ENCODE measurements at places on chromosomes 7 and 10.

DNA sequence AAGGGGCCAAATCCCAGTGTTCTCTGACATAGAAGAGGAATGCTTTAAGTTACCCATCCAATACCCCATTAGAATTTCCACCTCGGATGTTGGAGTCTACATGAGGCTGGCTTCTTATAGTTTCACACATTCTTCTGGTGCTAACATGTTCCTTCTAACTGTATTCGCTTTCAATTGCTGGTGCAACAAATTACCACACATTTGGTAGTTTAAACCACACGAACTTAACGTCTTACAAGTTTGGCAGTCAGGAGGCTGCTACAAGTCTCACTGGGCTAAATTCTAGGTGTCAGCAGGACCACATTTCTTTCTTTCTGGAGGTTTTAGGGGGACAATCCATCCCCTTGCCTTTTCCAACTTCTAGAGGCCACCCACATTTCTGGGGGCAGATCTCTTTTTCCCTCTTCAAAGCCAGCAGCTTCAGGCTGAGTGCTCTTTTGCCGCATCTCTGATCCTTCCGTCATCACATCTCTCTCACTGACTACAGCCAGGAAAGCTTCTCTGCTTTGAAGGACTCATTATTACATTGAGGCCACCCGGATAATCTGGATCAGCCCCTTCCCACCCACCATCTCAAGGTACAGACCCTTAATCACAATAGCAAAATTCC is 5.1 kb upstream of the MACC1 start:
- DNase-seq, result no peak

GRCh38 chr7:128890306-128891109 is 20.0 kb downstream of the KCP start:
- DNase-seq, result no peak

DNA sequence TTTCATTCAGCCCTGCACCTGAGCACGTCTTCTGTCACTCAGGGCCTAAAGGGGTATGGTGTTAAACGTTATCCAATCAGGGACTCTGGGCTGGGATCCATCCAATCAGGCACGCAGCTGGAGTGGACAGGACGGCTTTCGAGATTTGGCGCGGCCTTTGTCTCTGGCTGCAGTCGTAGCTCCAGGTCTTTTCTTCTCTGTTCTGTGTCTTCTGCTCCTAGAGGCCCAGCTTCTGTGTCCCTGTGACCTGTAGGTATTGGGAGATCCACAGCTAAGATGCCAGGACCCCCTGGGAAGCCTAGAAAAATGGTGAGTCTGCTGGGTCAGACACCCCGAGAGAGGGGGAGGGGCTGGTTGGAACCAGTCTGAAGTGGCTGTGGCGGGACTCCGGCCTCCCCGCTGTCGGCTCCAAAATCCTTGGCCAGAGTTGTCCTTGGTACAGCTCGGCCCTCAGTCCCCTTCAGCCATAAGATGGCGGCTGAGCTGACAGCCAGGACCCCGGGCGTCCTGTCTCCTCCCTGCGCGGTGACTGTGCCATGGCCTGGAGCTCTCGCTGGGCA is 11.7 kb upstream of the ZNF680 start:
- DNase-seq, result no peak

- DNase-seq, result no peak
These were observed 8.9 kb upstream of the GRK5 start for GRCh38 chr10:119198438-119198837.

DNA sequence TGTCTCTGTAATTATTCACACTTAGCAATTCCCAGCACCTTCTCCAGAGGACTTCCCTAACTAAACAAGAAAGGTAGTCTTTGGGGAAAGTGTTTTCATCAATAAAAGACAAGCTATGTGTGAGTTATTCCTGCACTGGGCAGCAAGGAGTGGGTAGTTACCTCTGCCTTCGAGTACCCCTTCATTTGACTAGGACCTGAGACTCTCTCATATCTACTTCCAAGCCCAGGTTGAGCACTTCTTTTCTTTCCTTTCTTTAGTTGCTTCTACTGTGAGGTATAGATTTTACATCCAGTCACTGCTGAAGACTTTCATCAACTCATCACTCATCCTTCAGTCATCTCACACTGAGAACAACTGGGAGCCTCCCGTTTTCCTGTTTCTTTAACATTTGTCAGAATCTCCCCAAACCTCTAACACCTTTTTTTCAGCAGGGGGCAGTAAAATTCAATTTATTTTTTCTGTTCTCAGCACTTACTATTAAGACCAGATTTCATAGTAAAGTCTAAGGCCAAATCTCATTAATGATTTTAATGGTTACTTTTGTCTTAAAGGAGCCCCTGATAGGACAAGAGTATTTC is 80.1 kb upstream of the PRSS1 start:
- DNase-seq, result no peak

GRCh38 chr10:130430852-130431704 is 294.9 kb downstream of the GLRX3 start:
- no peak for DNase-seq

DNA sequence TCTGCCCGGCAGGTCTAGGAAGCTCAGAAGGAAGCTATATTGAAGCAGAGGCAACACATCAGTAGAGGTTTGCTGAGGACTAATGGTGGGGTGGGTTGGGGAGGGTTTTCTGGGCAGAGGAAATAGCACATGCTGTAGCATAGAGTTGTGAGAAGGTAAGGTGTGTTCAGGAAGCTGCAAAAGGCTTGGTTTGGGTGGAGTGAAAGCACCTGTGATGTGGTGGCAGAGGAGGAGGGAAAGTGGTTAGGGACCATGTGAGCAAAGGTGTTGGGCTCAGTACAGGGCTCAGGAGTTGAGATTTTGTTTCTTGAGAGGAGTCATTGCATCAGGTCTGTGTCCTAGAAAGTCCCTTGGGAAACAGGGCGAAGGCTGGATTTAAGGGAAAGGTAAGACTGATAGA is 294.6 kb downstream of the SORCS3 start:
- DNase-seq, result no peak

GRCh38 chr10:72330069-72330426 is 24.7 kb downstream of the DNAJB12 start:
- no peak for DNase-seq

DNA sequence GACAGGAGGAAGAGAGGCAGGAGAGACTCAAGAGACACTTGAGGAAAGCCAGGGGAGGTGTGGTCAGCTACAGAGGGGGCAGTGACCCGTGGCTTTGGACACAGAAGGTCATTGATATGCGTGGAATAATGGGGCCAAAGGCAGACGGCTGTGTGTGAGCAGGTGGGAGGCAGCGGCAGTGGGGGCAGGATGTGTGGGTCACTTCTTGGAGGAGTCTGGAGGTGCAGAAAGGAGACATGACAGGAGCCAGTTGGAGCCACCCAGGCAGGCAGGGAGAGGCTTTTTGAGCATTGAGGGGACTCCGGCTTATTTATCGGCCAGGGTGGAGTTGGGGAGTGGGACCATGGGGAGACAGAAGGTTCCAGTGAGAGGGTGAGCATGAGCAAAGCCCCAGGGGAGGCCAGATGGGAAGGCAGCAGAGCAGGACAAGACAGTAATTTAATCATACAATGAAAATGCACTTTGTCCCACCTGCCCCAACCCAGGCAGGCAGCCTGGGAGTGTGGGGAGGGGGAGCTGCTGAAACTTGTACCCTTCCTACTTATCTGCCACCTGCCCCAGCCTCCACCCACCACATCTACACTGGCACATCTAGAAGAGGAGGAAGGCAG is 5.0 kb downstream of the LDB3 start:
- DNase-seq, result no peak

- no peak for DNase-seq
These were observed 7.6 kb upstream of the SUPV3L1 start for GRCh38 chr10:69172241-69172982.

GRCh38 chr10:104336821-104337467 is 1.3 kb downstream of the ITPRIP start:
- DNase-seq, result no peak

DNA sequence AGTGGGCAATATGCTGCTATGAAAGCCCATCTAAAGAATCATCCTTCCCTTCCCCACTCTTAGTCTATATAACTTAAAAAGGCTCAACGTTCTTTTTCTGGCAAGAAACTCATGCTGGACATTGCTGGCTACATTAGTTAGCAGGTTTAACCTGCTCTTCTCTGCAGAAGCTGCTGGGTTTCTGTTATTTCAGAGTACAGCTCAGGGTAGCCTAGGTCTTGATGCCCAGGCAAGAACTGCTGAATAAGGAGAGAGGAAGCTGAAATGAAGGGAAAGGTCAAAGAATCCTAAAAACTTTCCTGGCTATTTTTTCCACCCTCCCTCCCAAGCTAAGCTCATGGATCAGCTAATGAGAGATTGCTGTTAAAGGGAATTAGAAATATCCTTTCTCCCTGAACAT is 79.4 kb downstream of the ANKIB1 start:
- DNase-seq, result no peak

DNA sequence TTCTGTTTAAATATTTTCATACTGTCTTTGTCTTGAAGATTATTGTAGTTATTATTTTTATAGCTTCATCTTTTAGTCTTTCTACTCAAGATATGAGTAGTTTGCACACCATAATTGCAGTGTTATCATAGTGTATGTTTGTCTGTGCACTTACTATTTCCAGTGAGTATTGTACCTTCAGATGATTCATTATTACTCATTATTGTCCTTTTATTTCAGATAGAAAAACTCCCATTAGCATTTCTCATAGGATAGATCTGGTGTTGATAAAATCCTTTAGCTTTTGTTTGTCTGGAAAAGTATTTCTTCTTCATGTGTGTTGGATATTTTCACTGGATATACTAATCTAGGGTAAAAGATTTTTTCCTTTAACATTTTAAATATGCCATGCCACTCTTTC is 646.2 kb upstream of the GRM3 start:
- DNase-seq, result no peak

DNA sequence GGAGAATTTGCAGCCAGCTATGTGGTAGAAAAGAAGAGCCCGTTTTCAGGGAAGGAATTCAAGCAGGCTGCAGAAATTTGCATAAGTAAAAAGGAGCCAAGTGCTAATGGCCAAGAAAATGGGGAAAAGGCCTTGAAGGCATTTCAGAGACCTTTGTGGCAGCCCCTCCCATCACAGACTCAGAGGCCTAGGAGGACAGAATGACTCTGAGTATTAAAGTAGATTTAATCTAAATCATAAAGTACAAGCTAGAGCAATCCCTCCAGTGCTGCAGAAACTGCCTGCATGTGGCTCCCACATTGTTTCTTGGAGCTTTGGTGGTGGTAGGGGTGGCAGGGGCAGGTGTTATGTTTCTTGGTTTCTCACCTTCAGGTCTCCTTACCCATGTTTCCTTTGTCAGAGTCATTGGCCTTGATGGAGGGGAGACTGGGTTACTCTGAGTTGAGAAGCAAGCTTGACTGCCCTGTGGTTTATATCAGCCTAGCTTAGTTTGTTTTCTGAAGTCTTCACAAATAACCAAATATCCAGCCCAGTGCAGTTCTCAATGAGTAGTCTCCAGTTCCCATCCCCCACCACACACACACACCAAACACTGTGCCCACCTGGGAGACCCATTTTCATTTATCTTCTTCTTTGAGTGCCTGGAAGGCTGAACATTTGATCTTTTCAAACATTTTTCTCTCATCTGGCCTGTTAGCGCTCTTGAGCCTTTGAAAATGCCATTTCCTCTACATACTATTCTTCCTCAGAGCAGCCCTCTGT is 34.5 kb downstream of the ITPRIP start:
- DNase-seq, result no peak

DNA sequence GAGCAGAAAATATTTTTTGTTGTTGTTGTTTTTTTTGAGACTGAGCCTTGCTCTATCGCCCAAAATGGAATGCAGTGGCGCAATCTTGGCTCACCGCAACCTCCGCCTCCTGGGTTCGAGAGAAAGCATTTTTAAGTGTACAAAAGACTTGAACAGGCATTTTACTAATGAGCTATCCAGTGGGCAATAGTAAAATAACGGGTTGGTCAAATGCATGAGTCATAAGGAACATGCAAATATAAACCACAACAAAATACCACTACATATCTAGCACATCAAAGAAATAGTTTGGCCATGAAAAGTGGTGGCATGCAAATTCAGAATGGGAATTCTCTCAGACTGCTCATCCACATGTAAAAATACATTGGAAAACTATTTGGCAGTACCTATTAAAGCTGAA is 71.7 kb upstream of the TMEM106B start:
- no peak for DNase-seq

DNA sequence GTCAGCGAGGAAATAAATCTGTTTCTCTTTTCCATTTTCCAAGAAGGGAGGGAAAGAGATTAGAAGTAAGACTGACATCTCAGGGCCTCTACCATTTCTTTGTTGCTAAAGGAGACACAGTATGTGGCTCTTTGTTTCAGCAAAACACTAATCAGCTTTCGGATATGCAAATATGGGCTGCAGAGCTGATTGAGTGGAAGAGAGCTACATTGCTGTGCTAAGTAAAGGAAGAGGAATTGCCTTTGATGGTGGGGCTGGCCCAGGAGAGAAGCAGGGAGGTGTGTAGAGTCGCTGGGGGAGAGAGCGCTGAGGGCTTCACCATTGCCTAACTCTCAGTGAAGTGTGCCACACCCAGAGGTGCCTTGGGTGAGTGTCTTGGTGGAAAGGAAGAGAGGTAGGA is 284.8 kb downstream of the SDK1 start:
- no peak for DNase-seq

DNA sequence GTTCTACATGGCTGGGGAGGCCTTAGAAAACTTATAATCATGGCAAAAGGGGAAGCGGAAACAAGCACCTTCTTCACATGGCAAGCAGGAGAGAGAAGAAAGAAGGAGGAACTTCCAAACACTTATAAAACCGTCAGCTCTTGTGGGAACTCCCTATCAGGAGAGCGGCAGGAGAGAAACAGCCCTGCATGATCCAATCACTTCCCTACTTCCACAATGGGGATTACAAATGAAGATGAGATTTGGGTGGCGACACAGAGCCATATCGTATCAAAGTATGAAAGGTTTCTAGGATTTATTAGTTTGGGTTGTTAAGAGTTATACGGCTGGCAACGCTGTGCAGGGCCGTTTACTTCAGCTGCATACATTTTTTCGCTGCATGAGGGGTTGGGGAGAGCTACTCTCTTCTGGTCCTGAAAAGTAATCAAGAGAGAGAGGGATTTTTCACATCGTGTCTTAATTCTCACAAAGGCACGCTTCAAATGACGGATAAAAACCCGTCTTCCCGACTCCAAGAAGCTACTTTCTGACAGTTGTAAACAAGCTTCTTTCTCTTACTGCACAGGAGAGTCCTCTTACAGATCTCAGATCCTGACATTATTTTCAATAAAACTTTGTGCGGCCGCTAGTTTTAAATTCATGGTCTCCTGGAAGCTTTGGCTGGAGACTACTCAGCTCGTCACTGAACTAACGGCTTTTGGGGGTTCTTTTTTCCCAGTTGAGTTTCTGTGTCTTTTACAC is 751 bp upstream of the GTPBP10 start:
- DNase-seq, result no peak
